ENCODE measurements at places on chromosomes 4 and X.
A peak's percentile ranks its signal among the peaks of the same experiment; 100 is the strongest.

DNA sequence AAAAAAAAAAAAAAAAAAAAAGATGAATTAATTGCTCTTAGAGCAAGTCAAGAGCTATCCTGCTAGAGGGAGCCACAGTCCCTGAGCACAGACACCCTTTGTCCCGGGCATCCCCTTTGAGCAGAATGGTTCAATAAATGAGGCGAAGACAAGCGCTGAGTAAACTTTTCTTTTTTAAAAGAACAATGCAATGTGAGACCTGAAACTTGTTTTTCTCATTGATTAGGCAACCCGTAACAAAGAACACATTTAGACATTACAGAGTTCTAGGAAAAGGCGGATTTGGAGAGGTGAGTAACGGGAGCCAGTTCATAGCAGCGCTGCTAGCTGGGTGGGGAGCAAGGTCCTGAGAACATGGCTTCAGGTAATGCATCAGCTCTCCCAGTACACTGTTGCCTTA lies 46.1 kb downstream of the GRK4 start:
- DNase-seq: peak; percentile 35

GRCh38 chrX:14300376-14300775 lies 229.0 kb upstream of the GLRA2 start:
- DNase-seq: no peak

- DNase-seq: no peak
These were observed 71.5 kb downstream of the AFF1 start for GRCh38 chr4:87006426-87006675.

DNA sequence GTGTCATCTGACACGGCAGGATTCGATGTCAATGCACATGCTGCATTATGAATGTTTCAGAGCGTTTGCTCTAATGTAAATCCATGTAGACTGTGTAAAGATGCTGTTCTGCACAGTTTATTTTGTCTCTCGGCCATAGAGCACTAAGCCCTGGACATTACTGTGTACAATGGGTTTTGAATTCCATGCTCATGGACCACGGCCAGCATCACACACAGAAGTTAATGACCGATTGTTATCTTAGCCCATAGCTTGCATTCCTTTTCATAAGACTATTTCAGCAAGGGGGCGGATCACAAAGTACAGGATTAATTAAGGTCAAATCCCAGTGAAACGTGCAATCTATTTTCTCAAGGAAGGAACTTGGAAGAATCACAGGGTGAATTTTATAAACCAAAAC lies 286.1 kb upstream of the TENM3 start:
- peak; percentile 27 for DNase-seq

DNA sequence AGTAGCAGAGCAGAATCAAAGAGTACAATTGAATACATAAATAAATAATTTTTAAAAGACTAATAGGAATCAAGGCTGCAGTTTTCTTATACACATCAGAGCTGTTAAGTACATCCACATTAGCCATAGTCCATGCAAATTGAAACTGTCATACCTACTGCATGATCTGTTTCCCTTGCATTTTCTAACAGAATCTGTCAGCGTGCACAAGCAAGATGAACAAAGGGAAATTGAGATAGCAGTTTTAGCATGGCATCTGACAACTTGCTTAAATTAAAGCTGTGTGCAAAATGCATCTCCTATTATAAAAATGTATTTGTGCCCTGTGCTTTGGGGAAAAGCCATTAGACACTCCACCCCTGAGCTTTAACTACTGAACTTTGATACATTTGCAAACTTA lies 703.5 kb upstream of the GRID2 start:
- no peak for DNase-seq

DNA sequence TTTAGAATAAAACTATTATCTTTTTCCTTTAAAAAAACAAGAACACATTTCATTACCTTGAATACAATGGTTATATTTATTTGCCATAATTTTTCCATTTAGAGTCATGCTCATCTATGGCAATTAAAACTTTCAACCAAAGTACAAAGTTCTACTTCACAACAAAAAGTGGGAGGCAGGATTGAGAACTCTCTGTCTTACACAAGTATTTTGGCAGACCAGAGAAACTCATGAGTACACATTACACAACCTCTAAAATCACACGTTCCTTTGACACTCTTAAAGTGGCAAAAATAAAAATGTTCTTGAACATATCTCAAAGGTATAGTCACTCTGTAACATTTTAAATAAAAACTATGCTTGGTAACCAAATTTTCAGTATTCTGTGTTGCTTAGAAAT lies 213.4 kb downstream of the IL15 start:
- DNase-seq: no peak

- DNase-seq: no peak
These were observed 79.1 kb downstream of the ELOVL6 start for GRCh38 chr4:110119337-110119736.

- DNase-seq: no peak
These were observed 99.3 kb downstream of the TEX13A start for GRCh38 chrX:105121186-105121585.

- no peak for DNase-seq
These were observed 13.4 kb downstream of the CFAP97 start for GRCh38 chr4:185190306-185190856.

DNA sequence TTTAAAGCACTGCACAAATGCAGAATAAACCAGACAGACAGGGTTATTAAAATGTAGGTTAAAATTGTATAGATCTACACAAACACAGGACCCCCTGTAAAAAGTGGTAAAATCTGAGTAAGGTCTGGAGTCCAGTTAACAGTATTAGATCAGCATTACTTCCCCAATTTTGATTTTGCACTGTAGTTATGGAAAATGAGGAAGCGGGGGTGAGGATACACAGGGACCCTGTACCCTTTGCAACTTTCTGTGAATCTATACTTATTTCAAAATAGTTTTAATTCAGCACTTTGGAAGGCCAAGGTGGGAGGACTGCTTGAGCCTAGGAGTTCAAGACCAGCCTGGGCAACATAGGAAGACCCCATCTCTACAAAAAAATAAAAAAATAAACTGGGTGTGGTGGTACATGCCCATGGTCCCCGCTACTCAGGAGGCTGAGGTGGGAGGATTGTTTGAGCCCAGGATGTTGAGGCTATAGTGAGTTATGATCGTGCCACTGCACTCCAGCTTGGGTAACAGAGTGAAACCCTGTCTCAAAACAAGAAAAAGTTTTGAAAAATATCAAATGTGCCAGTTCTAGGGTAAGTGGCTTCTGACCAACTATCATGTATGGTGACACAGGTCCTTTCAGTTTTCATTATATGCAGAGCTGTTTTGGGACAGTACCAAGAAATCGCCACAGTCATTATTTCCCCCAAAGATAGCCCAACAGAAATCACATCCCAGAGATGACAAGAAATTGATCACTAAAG lies 17.7 kb downstream of the SEL1L3 start:
- DNase-seq: no peak

GRCh38 chrX:26848511-26848910 lies 614.6 kb downstream of the PPP4R3C start:
- no peak for DNase-seq

GRCh38 chrX:149829751-149830191 lies 48.0 kb downstream of the MAGEA9 start:
- no peak for DNase-seq

Measured in globus pallidus (tissue), 1 donor.